ENCODE measurements at places on chromosomes 7 and 10. TPM values are rescaled to one million over a fixed set of nuclear protein-coding genes. Genes with fewer than 3 reads are reported as not detected.

Gene DEPP1
- total RNA-seq = 566 TPM

Gene NPC1L1
- total RNA-seq = 0.29 TPM

Gene IFIT3
- total RNA-seq = 24.2 TPM

Gene LRGUK
- 0.87 TPM for total RNA-seq

Gene SEMA3A
- total RNA-seq = 10.2 TPM

Gene EGR2
- 21.1 TPM for total RNA-seq

Gene MRPS16
- total RNA-seq = 91.7 TPM

Gene FLNC
- 16.2 TPM for total RNA-seq

Gene CTNNA3
- 0.10 TPM for total RNA-seq

Gene CHAT
- total RNA-seq = not detected

Gene TMEM184A
- total RNA-seq = 0.16 TPM

Gene LRCH4
- 41.8 TPM for total RNA-seq

Gene RADIL
- total RNA-seq = 6.1 TPM

Gene EIF5AL1
- total RNA-seq = 0.22 TPM

Data from mesenteric fat pad (tissue), 1 donor.